Activated T-helper 1 cell treated with Interleukin-2 at 50 U/mL for 16 hours (primary cell): ENCODE measurements at places on chromosomes 5 and 9.

- DNase-seq: no peak
Observed at GRCh38 chr5:93479982-93480509, 101.0 kb downstream of the NR2F1-AS1 start.

- DNase-seq: no peak
Observed at GRCh38 chr9:86241216-86241615, 18.2 kb downstream of the C9orf153 start.

DNA sequence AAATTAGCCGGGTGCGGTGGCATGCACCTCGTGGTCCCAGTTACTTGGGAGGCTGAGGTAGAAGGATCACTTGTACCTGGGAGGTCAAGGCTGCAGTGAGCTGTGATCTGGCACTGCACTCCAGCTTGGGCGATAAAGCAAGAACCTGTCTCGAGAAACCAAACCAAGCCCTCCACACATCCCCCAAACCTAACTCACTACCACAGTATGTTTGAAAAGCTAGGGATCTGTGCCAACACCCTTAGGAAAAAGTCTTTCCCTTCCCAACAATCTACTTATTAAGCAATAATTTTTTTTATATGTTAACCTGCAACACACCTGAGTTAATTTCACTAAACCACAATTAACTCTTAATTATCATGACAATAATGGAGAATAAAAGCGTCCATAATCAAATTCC lies 2.2 kb downstream of the UBTD2 start:
- no peak for DNase-seq

DNA sequence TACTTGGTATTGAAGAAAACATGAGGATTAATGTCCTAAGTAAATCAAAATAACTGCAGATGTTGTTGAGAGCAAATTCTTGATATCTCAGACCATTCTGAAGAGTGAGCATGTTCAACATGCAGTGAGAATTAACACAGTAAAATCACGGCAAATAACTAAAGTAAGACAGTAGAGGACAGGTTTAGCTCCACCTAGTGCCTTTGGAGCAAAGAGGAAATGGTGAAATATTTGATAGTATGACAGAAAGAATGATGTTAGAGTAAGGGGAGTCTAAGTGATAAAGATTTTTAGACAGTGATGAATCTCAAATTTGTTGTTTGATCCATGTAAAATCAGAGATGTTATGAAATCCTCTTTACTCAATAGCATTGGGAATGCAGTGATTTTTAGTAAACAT lies 424.2 kb downstream of the TMEM161B start:
- no peak for DNase-seq

GRCh38 chr9:34408173-34408572 lies 31.5 kb upstream of the MYORG start:
- no peak for DNase-seq

DNA sequence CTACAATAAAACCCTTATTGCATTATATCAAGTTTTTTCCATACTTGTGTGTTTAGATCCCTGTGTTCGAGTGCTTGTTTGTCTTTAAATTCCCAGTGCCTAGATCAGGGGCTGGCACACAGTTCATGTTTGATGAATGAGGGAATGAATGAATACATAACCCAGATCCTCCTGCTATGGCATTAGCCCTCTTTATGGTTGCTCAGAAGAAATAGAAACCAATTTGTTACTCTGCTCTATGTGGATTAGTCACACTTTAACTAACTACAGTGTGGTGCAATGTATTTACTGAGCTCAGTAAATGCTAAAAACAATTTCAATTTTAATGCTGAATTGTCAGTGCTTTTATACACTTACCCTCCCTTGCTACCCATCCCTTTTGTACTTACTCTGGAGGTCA lies 16.4 kb upstream of the GALNT10 start:
- DNase-seq: no peak

DNA sequence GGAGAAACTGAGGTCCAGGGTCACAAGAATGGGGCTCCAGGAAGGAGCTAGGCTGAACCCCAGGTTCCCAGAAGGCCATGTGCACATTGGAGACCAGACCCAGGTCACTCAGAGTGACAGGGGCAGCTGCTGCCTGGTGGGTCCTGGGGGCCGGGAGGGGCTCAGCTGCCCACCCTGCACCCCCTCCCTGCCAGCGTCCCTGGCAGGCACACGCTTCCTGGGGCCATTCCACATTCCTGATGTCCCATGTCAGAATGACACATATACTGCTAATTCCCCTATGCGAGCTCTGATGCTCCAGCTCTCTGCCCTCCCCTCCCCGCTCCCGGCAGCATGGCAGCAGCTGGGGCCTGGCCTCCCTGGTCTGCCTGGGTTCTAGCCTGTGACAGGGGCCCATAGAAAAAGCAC lies 14.0 kb downstream of the FGFR4 start:
- DNase-seq: no peak

DNA sequence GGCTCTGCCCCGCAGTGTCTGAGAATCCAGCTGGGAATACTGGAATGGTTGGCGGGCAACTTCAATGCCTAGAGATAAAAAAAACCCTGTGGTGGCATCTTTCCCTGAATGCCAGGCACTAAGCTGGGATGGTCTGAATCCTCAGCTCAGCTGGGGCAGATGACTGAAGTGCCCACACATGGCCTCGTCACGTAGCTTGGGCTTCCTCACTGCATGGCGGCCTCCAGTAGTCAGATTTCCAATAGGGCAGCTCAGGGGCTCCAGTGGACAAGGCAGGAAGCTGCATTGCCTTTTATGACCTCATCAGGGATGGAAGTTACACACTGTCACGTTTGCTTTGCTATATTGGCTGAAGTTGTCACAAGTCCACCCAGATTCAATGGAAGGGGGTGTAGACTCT lies 24.3 kb upstream of the FUBP3 start:
- no peak for DNase-seq

DNA sequence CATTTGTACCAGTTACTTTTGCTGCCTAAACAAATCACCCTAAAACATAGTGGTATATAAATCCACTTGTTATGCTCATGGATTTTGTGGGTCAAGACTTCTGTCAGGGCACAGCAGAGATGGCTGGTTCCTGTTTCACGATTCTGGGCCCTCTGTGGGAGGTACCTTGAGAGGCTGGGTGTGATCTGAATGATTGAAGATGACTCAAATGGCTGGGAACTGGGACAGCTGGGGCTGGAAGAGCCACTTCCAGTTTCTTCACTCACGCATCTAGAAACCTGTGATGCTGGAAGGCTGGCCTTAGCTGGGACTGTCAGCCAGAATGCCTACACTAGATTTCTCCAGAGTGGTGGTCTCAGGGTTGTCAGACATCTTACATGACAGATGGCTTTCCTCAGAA lies 88.1 kb downstream of the KIF4B start:
- DNase-seq: no peak

DNA sequence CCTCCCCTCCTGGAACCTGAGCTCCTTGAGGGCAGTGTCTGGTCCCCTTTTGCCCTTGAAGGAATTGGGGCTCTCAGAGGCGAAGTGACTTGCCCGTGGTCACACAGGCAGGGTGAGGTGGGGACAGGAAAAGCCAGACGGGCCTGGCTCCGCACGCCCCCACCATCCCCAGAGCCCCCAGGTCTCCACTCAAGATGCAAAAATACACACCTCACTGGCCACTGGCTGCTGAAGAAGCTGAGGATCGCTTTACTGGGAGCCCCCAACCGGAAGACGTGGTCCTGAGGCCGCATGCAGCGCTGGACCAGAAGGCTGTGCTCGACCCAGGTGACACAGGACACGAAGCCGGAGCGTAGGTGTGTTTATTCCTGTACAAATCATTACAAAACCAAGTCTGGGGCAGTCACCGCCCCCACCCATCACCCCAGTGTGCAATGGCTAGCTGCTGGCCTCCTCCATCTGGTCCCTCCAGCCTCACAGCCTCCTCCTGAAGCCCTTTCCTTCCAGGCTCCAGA lies 7.6 kb upstream of the AK1 start:
- no peak for DNase-seq

- no peak for DNase-seq
Observed at GRCh38 chr9:89781838-89782540, 177.2 kb downstream of the GADD45G start.

- DNase-seq: no peak
Observed at GRCh38 chr9:130265431-130266235, at the start of gene HMCN2. TSS of gene HMCN2 (plus strand) at chr9:130265760. CDS start at chr9:130265879, 119 bp downstream.

GRCh38 chr9:71747576-71747975 lies 20.7 kb downstream of the CEMIP2 start:
- no peak for DNase-seq

DNA sequence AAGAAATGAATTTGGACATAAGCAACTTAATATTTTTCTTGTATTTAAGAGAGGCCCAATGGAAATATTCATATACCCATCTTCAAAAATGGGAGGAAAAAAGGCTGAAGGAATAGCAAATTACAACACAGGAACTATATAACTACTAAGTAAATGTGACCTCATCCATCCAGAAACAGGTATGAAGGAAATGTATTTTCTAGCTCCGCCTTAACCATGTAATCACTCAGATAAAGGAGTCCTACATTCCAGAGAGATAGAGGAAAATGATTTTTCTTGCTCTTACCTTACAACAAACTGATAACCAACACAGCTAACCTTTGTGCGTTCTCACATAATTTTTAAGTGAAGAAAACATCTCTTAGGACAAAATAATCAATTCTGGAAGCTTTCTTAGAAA lies 96.5 kb downstream of the NR6A1 start:
- no peak for DNase-seq
